HuH-7 (cell line): ENCODE measurements at places on chromosomes 2 and 18.

DNA sequence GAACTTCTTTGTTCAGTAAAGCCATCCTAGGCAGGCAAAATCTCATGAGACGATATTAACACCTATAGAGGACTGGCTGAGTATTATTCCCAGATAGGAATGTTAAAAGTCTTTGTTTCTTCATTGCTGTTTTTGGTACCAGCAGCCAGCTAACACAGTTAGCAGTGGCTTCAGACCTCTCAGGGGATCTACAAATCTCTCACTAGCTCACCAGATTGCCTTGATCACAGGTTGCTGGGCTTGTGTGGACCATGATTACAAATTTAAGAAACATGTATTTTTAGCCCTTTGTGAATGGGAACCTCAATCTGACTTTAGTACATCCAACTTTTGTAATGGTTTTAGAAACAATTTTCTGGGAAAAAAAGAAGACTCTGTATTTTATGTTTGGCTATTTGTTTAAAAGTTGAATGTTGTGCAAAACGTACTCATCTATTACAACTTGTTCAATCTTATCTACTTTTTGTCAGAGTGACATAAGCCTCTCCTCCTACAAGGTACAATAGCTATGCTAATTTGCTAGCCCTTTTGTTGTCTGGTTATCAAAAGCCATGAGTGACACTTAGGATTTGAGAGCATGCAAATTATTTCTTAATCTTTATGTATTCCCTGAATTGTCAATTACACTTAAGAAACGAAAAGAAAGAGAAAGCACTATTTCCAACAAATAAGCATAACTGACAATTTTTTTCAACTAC, 693.1 kb downstream of the ERBB4 start:
- DNase-seq: no peak

- no peak for DNase-seq
Measured at GRCh38 chr2:241598061-241598460, 38.9 kb downstream of the THAP4 start.

- DNase-seq: no peak
Measured at GRCh38 chr2:27376866-27377617, 3.5 kb downstream of the ZNF513 start.

- no peak for DNase-seq
Measured at GRCh38 chr2:43894743-43895142, 56.0 kb downstream of the ABCG8 start.

DNA sequence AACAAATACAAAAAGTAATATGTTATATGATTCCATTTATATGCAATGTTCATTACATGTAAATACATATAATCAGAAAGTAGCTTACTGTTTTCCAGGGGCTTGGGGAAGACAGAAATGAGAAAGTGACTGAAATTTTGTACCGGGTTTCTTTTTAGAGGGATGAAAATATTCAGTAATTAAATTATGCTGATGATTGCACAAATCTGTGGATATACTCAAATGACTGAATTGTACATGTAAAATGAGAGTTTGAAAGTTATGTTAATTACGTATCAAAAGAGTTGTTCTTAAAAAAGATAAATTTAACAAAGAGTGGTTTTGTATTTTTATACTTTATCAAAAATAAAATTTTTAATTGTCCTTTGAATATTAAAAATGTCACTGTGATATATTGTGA, 856.3 kb downstream of the DSC3 start:
- DNase-seq: no peak

GRCh38 chr2:9749546-9750223, 93.6 kb upstream of the TAF1B start:
- DNase-seq: no peak

DNA sequence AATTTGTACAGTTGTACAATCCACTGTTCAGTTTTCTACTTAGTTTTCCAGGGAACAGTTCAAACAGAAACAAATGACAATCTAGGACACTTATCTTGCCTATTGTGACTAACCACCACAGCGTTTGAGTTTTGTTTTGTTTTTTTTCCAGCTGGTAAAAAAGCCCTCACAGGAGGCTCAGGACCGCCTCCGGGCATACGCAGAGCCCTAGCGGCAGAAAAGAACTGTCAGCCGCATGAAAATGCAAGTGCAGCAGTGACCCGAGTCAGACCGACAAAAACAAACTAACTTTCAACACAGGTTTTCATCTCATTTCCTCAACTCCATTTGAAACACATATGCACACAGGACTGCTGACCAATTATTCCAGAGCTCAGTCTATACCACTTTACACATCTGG, 68.6 kb downstream of the STEAP3 start:
- no peak for DNase-seq

DNA sequence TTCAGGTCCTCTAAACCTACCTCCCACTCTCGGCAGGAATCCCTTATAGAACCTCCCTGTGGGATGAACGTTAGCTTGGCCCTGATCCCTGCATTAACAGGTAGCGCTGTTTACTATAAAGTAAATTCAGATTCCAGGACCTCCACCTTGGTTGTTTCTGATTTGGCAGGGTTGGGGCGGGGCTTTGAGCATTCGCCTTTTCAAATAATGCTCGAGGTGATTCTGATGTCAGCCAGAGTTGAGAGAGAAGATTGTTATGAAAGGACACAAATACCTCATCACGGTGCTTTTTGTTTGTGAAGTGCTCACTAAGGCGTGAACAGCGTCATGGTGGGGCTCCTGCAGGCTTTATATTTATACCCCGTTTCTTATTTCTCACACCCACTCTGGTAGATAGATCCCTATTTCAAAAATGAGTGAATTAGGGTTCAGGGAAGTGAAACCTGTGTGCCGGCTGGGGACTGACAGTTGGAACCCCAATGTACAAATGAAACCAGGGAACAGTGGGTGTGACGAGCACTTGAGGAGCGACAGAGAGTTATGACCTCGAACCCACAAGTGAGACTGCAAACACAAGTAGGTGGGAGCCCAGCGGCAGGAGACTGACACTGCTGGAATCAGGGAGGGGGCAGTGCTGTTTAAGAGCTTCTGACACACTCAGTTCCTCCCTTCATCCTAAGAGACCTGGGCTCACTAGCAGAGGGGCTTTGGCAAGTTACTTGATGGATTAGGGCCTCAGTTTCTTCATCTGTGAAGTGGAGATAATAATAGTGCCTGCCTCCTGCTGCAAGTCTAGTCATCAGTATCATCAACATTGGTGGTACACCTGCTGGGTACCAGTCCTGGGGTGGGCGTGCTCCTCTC, 14.2 kb upstream of the CXCR4 start:
- DNase-seq: no peak

DNA sequence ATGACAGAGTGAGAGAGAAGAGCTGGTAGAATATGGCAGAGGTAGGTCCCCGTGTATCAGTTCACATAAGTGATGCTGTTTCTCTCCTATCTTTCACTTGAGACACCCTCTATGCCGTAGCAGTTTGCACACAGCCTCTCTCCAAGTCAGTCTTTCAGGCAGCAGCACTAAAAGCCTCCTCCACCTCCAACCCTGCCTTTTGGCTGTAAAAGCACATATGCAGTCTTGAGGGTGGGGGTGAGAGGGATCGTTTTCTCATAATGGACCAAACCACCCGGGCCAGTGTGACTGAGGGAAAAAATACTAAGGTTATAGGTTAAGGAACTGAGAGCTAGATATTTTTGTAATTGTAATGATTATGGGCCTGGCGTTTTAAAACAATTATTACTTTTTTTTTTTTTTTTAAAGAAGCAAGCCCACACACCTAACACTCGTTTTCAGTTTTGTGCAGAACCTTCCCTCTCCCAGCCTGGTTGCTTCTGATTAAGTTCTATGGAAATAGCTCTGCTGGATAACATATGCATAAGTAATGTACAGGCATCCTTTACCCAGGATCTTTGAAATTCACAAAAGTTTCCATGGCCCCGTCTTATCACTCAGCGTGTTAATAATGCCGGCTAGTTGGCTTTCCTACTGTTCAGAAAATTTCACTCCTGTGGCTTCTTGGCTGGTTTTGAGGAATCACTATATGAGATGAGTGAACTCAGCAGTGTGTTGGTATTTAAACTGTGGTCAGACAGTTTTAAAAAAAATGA, 112.2 kb upstream of the MEIS1 start:
- no peak for DNase-seq

GRCh38 chr2:72669121-72669520, 156.7 kb downstream of the EXOC6B start:
- no peak for DNase-seq

GRCh38 chr18:36702401-36703013, 126.3 kb downstream of the TPGS2 start:
- DNase-seq: no peak

DNA sequence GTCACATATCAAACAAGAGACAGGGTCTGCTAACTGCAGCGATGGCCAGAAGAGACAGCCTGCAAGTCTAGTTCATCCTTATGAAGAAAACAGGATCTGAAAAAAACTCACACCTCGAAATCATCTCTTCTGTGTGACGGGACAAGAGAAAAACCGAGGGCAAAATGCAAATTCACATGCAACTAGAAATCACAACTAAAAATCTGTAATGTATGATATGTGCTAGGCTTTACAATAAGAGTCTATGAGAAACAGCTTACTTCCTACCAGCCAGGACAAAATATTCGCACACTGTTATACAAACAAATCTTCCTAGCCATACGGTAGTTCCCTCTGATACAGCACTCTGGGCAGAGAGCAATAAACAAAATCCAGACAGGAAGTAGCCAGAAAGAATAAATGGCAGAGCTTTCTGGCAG, 48.8 kb downstream of the ANKRD44 start:
- DNase-seq: no peak

DNA sequence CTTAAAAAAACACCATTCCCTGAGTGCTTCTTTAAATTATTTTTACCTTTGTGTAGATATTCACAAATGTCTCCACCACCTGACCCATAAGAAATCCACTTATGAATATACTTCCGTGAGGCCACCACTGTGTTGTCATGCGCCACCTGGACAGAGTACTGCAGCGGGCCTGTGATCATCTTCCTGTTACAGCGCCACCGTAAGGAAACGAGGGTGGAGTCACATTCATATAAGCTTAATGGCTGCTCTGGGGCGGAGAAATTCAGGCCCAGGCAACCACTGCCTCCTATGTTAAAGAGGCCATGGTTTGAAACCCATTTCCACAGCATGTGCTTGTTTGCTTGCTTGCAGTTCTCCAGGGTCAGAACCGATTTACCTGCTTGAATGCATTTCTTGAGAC, 17.7 kb downstream of the PLA2R1 start:
- no peak for DNase-seq

DNA sequence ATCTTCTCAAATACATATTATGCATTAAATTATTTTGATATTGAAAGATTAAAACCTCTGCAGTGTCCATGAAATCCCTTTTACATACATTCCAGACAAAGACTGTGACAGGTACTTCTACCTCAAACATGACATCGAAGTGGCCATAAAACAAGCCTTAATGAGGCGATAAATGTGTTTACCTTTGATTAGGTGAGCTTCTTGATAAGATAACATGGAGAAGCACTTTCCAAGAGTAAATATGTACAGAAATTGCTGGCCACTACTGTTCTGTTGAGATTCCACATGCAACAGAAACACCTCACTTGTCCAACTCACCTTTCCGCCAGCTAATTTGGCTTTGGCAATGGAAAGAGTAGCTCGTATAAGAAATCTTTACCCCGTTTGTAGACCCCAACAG, 55.2 kb downstream of the ZEB2 start:
- DNase-seq: peak; percentile 7

GRCh38 chr2:240428245-240428644, 7.2 kb upstream of the GPC1 start:
- no peak for DNase-seq

GRCh38 chr2:236562434-236562833, 7.2 kb upstream of the ACKR3 start:
- peak; percentile 50 for DNase-seq

GRCh38 chr2:148517296-148517695, 127.3 kb upstream of the EPC2 start:
- no peak for DNase-seq

GRCh38 chr2:43218702-43219382, 7.6 kb downstream of the ZFP36L2 start:
- DNase-seq: no peak

- DNase-seq: no peak
Measured at GRCh38 chr2:174873471-174873870, 109.2 kb upstream of the CHRNA1 start.

GRCh38 chr2:219644801-219645480, 17.5 kb downstream of the SLC4A3 start:
- DNase-seq: no peak

DNA sequence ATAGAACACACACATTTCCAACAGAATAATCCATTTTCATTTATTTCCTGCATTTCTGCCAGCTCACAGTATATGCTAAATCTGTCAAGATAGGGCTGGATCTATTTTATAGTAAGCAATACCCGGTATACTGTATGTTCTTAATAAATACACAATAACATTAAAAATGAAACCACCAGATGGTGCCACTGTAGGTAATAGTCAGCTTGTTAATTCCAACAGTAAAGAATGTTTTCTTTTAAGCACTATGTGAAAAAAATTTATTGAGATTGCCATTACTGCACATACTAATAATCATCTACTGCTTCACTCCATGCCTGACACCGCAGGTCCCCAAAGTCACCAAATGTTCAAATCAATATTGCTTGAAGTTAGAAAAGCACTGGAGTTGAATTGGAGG, 131.5 kb upstream of the PGAP1 start:
- DNase-seq: no peak

DNA sequence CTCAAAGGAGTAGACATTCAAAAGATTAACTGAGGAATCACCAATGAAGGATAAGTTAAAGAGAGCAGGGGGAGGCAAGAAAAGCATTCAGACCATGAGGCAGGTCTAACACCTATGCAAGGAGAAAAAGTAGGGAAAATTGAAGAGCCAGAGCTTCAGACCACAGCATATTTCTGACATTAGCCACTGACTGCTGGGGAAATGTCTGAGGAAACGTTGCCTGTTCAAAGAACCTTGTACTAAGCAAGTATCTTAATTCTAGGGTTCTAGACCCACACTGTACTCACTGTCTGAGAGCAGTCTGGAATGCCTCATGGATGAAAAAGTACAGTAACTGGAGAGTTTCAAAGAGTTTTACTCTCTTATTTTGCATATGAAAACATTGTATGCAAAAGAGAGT, 39.5 kb upstream of the TFPI start:
- no peak for DNase-seq

DNA sequence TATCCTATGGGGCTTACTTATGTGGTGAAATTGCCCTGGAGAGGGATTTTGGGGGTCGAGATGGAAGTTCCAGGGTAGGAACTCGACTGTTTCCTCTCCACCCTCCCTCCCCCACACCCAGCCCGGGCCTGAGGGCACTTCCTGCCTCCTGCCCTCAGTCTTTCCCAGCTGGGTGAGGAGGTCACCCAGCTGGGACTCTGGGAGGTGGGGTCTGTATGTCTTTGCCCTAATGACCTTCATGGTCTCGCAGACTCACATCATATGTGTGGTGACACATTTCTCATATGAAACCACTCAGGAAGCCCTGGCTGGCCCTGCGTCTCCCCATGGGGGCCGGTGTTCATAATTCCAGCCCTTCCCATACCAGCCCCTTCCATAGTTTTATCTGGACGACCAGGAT, 12.4 kb downstream of the ATOH8 start:
- DNase-seq: no peak

- DNase-seq: no peak
Measured at GRCh38 chr2:62250239-62250638, 54.3 kb downstream of the B3GNT2 start.

GRCh38 chr2:179250095-179250494, 14.5 kb downstream of the SESTD1 start:
- DNase-seq: no peak

GRCh38 chr18:55838319-55838718, 250.3 kb upstream of the TCF4 start:
- DNase-seq: no peak
